Lung microvascular endothelial cell (primary cell): ENCODE measurements at places on chromosomes 5 and 9. TPM values are rescaled to one million over a fixed set of nuclear protein-coding genes. Genes with fewer than 3 reads are reported as not detected.
A peak's percentile ranks its signal among the peaks of the same experiment; 100 is the strongest.

GRCh38 chr5:36397901-36398536 is 96.3 kb upstream of the RANBP3L start:
- peak; percentile 49 for DNase-seq

GRCh38 chr9:114394523-114395333 is 6.9 kb upstream of the AKNA start:
- DNase-seq = no peak

DNA sequence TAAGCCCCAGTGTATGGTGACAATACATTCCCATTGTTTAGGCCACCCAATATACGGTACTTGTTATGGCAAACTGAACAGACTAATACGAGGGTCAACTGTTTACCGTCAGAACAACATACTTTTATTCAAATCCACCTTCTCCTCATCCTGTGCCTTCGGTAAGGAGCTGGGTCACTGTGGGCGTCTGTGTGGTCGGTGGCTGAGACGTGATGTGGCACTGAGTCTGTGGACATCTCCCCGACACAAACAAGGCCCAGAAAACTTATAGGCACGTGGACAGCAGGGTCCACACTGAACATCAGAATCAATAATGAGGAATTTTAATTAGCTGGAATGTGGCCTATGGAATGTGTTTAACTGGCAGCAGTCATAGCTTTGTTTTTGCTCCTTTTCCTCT is 154.3 kb upstream of the IRX2 start:
- DNase-seq = no peak

DNA sequence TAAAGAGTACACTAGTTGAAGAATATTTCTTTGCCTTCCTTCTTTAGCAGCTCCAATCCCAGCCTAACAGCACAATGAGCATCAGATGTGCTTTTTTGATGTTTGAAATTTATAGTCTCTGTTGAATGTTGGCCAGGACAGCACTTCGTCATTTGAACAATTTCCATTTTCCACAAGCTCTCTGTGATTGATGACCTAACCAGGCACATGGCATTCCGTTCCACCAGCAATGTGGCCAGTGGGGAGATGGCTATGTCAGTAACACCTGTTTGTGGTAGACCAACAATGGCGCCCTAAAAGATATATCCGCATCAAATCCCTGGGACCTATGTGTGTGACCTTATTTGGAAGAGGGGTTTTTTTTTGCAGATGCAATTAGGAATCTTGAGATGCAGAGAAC is 66.8 kb downstream of the PALM2AKAP2 start:
- DNase-seq = no peak

Gene CD180
- total RNA-seq = under 0.01 TPM in 2 replicates

- no peak for DNase-seq
These were observed 44.0 kb downstream of the DUSP1 start for GRCh38 chr5:172726966-172727365.

DNA sequence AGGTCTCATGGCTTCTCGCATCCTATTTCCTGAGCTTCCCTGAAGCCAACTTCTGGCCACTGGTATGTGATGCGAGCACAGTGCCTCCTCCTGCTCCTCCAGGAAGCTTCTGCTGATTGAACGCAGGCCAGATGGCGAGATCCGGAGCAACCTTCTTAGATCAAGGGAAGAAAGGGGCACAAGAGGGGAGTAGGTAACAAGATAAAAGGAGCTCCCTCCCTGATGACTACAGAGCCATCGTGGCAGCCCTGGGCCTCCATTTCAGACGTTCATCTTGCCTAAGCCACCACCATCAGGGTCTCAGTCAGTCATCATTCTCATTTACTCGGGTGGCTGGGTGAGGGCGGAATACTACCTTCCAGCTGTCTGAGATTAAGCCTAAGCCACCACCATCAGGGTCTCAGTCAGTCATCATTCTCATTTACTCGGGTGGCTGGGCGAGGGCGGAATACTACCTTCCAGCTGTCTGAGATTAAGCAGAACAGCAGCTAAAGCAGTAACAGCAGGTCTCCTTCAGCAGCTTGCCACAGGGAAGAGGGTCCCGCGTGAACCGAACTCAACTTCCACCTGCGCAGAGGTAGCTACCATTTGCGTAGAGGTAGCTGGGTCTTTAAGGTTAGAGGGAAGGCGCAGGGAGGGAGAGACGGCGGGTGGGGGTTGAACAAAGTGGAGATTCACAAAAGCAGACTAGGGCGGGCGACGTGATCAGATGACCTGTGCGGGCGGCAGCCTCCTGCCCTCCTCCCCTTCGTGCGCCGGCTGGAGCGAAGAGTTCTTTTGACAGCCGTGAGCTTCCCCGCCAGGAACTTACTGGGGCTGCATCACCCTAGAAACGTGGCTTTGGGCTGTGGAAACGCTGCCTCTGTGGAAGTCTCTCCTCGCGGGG is 27.9 kb upstream of the MGAT1 start:
- peak; percentile 62 for DNase-seq

GRCh38 chr5:140647042-140647419 is 399 bp downstream of the NDUFA2 start:
- peak; percentile 10 for DNase-seq

DNA sequence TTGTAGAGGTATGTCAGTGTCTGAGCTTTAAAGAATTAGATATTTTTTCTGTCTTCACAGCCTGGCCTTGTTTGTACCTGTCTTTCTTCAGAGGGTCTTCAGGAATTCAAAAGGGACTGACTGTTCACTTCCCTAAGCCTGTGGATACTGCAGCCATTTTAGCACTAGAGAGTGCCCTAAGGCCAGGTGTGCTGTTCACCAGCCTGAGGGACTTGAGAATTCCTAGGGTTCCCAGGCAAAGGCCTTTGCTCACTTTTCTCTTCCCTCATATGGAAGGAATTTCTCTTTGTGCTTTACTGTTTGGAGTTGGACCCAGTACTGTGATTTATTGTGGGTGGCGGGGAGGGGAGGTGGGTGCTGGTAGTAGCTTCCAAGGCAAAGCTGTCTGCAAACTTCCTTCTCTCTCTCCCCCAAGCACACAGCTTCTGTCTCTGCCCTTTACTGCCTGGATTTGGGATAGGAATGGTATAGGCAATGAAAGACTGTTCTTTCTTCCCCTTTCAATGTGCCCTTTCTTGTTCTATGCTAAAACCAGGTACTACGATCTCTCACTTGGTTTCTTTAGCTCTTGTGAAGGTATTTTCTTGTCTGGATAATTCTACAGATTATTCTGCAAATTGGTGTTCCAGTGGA is 9.7 kb upstream of the LRRC70 start:
- DNase-seq = no peak

DNA sequence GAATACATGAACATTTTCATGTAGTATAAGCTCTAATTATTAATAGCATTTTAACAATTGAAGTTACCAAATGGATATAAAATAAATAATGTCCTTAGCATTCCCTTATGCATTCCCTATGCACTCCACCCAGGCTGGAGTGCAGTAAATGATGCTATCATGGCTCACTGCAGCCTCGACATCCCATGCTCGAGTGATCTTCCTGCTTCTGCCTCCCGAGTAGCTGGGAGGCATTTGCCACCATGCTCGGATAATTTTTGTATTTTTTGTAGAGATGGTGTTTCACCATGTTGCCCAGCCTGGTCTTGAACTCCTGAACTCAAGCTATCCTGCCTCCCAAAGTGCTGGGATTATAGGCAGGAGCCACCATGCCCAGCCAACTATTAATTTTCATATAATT is 184.0 kb downstream of the PBX3 start:
- no peak for DNase-seq

Gene ROPN1L
- 1.1 and 1.4 TPM in 2 replicates for total RNA-seq

- DNase-seq = no peak
These were observed 248.8 kb upstream of the PIK3R1 start for GRCh38 chr5:67966712-67967111.

Gene HMHB1
- not detected in 2 replicates for total RNA-seq

GRCh38 chr5:154421868-154422267 is 23.9 kb upstream of the SAP30L start:
- DNase-seq = peak; percentile 61

Gene LTC4S
- total RNA-seq = 0.44 and 0.79 TPM in 2 replicates

Gene PCDHGB3
- total RNA-seq = 2.0 and 3.8 TPM in 2 replicates

- DNase-seq = no peak
These were observed 47.4 kb downstream of the ATPSCKMT start for GRCh38 chr5:10202089-10202910.

DNA sequence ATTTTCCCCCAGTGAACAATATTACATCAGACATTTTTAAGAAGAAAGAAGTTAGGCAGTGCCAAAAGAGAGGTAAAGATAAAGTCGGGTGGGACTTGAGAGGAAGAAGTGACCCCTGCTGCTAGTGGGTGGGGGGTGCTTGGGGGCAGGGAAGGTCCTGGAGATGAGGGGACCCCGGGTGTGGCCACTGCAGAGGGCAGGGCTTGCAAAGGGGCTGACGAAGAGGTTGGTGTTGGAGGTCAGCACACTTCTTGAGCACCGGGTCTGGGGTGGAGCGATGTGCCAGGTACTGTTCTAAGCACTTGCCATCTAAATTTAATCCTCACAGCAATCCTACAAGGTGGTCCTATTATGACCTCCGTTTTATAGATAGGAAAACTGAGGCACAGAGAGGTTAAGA is 62.0 kb downstream of the AMBP start:
- no peak for DNase-seq
